ENCODE measurements at places on chromosomes 12 and 14. TPM values are rescaled to one million over a fixed set of nuclear protein-coding genes. Genes with fewer than 3 reads are reported as not detected.

The EFS gene
- not detected for polyA plus RNA-seq

- no peak for DNase-seq
Measured at GRCh38 chr12:130367523-130367922, 29.8 kb downstream of the PIWIL1 start.

DNA sequence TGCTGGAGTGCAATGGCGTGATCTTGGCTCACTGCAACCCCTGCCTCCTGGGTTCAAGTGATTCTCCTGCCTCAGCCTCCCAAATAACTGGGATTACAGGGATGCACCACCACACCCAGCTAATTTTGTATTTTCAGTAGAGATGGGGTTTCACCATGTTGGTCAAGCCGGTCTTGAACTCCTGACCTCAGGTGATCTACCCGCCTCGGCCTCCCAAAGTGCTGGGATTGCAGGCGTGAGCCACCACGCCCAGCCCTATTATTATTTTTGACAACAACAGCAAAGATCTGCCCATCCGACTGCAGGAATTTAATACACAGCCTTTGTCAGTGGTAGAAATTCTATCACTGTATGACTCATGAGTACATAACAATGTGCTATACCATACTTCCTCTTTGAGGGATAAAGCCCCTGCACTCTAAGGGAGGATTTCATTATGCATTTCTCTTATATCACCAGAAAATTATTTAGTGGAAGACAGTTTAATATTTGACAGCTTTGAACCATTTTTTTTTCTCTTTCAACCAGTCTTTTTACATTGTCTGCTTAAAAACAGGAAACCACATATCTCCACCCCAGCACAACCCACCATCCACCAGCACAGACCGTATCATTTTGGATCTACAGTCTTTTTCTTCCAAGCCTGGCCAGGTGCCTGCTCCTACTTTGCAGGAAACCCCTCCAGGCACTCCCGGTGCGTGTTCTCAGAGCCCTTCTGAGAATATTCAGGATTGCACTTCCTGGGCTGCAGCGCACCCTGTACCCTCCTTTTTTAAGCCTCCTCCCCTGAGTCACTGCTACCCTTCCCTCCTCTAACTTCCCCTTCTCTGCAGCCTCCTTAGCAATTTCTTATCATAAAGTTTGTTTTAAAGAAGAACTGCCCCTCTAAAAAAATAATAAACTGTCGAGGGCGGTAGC lies 594 bp downstream of the ARHGDIB start:
- DNase-seq = no peak

The YARS2 gene
- polyA plus RNA-seq = 22.5 TPM

The NUDT4 gene
- polyA plus RNA-seq = 56.4 TPM

DNA sequence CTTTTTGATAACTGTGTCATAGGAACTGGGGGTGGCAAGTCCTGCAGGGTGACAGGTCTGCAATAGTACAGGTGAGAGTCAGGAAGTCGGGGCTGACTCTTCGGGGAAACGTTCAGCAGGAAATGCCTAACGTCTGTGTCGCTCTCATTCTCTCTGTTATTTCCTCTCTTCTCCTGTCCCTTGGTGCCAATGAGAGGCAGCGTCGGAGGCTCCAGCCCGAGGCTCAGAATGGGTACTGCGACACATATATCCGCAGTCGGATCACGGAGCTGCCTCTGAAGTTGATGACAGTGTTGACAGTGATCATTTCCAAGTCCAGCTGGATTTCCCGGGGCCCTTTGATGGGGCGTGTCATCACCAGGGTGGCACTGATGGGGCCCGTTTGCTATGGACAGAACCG lies 2.7 kb upstream of the TC2N start:
- peak; percentile 90 for DNase-seq

DNA sequence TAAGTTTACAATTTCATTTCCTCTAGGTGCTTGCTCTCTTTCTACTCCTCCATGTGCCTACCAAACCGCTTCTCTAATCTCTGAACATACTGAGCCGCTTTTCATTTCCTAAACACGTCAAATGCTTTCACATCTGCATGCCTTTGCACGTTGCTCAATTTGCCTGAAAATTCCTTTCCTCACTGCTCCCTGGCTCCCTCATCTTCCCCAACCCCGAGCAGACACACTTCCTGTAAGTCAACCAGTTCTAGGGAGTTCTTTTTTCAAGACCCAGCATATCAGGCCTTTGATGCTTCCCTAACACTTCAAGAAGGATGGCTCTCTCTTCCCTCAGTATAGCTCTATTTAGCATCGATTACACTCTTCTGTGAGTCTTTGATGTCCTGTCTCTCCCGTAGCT lies 50.3 kb downstream of the LMO3 start:
- DNase-seq = no peak

Measured in naive thymus-derived CD4-positive, alpha-beta T cell (primary cell).